ENCODE measurements at places on chromosomes 11 and 22.

DNA sequence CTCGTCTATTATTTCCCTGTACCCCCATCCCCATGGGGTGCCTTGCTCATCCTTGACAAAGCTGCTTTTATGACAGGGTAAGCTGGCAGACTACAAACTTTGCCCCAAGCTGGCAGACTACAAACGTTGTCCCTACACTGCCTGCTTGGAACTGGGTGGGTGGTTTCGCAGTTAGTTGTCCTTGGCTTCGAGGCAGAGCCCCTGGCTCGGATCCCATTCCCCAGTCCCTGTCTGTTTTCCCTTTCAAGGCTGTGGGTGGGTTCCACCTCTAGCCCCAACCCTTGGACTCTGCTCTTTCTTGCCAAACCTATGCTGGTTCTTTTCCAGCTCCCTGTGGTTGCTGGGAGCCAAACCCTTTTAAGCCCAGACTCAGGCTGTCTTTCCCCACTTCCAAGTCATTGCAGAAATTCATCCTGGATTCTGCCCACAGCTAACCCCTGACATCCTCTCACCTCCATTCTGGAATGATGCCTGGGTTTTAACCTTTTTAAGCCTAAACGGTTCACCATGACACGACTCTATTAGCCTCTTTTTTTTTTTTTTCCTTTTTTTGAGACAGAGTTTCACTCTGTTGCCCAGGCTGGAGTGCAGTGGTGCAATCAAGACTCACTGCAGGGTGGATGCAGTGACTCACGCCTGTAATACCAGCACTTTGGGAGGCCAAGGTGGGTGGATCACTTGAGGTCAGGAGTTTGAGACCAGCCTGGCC is 9.2 kb upstream of the RBM14 start:
- no peak for DNase-seq

GRCh38 chr22:26487996-26488395 is 4.3 kb downstream of the SRRD start:
- no peak for DNase-seq

- no peak for DNase-seq
These were observed 12.3 kb downstream of the SLC16A8 start for GRCh38 chr22:38071421-38072321.

DNA sequence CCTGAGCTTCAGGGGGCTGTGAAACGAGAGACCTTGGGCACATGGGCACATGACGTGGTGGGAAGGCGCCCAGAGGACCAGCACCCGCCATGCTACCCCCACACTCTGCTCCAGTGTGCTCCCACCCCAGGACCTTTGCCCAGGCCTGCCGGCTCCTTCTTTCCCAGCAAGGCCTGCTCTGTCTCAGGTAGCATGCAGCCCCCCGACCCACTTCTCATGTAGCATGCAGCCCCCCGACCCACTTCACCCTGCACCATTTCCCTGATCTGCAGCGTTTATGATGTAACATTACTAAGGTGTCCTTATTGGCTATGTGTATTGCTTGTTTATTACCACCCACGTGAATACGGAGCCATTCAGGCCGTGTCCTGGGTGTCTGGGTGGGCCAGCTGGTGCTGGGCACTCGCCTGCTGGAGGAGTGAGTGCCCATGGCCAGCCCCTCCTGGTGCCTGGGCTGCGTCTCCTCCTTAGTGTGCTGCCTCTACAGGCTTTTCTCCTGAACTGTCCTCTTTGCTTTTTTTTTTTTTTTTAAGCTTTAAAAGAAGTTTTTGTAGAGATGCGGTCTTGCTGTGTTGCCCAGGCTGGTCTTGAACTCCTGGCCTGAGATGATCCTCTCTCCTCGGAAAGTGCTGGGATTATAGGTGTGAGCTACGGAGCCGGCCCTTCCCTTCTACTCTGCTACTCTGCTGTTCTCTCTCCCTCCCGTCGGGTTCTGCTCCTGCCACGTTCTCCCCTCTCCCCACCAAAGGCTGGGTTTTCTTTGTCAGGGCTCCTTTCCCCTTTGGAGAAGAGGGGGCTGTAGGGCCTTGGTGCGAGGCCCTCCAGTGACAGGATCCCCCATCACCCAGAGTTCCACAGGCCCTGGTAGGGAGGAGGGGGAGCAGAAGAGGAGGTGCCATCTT is 29.4 kb downstream of the LRP5 start:
- DNase-seq: no peak

- DNase-seq: no peak
These were observed 27.3 kb upstream of the WNT7B start for GRCh38 chr22:46004105-46004866.

DNA sequence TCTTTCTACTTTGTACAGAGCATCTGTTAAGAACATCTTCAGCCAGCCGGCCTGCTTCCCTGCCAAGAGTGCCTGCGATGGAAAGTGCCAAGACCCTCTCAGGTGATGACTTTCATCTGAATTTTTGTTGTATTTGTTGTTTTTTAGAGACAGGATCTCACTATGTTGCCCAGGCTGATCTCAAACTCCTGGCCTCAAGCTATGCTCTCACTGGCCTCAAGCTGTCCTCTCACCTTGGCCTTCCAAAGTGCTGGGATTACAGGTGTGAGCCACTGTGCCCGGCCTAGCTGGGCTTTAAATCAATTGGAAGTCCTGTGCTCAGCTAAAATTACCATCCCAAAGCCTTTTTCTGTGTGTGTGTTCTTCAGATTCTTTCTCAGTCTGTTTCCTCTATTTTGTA is 64.2 kb upstream of the ADORA2A start:
- no peak for DNase-seq

DNA sequence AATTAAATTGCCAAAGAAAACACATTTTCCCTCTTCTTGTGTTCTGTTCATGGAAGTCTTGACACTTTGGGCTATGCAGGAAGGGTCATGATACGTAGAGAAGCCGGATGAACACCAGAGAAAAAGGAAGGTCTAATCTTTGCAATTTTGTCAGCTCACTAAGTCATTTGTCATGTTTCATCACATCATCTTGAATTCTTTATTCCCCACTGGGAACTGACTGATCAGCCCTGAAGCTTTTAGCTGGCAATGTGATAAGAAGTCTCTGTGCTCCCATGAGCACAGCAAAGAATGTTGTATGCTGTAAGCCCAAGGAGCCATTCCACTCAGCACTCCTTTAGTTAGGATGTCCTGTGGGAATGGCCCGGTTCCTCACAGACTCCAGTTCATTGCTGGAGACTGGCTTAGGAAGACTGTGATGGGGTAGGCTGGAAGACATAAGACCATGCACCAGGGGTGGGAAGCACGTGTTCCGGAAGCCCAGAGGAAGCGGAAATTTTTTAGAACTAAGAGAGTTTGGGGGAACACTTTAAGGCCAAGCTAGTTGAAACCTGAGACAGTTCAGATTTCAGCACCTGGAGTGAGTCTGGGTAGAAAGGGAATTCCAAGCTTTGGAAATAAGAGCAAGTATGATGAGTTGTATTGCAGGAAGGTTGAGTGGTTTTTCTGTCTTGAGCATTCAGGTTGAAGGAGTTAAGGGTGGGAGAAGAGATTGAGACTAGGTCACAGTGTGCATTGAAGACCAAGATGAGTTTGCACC is 306.7 kb upstream of the MTNR1B start:
- no peak for DNase-seq

- DNase-seq: no peak
These were observed 66.5 kb downstream of the DBX1 start for GRCh38 chr11:20093775-20094174.

DNA sequence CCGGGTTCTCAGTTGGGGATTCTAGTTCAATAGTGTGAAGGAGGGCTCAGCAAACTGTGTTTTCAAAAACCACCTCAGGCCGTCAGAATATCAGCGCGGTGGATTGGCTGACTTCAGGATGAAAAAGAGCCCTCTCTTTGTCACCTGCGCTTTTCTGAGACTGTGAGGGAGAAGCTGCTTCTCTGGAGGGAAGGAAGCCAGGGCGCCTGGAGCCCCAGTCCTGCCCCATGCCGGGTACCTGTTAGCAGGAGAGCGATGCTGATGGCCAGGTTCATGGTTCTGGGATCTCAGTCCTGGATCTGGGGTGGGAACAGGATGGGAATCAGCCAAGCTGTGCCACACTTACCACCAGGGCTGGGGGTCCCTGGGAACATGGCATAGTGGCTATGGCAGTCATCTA is 2.3 kb downstream of the THY1 start:
- no peak for DNase-seq

- no peak for DNase-seq
These were observed 14.1 kb downstream of the WNT7B start for GRCh38 chr22:45962756-45963324.

GRCh38 chr11:11779975-11780374 is 61.8 kb upstream of the USP47 start:
- no peak for DNase-seq

GRCh38 chr11:100328626-100329340 is 358.3 kb upstream of the ARHGAP42 start:
- no peak for DNase-seq

DNA sequence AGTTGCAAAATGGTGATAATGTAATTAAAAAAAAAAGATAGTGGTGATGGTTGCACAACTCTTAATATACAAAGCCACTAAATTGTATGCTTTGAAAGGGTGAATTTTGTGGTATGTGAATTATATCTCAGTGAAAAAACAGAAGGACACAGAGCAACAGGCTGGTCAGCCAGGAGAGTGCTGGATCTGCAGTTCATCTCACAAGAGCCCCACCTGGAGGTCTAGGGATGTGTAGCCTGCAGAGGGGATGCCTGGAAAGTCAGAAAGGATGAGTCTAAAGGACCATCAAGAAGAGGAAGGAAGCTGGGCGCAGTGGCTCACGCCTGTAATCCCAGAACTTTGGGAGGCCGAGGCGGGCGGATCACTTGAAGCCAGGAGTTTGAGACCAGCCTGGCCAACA is 9.0 kb downstream of the POLR3H start:
- DNase-seq: no peak

DNA sequence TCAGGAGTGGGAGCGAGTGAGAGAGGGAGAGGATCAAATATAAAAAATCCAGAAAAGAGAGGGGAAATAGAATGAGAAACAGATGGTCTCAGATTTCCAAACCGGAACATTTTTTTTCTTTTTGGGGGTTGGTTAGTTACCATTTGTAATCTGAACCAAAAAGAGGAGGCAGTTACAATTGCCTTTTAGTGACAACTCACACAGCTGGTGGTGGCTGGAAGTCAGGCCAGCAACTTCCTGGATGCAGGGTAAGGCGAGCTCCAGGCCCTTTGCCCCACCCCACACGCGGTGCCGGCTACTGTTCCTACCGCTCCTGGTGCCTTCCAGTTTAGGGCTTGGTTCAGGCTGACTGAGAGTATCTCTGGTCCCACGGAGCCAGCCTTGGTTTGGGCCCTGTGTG is 21.0 kb upstream of the UBASH3B start:
- no peak for DNase-seq

- DNase-seq: no peak
These were observed 57.6 kb downstream of the REXO2 start for GRCh38 chr11:114496915-114497314.

DNA sequence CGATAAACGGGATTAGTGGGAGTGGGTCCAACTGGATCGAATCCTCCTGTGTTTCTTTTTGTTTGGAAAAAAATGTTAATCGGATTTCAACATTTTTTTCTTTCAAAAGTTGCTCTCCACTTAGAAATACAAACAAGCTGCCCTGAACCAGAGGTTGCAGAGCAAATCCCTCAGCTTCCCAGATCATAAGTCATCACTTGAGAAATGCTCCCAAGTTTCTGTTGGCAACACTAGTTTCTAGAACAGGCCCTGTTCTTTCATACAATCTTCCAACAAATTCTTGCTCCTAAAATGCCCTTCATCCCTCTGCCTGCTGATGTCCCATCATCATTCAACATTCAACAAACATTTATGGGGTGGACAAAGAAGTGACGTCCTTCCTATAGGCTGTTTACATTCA is 1.3 kb upstream of the MLC1 start:
- DNase-seq: no peak

DNA sequence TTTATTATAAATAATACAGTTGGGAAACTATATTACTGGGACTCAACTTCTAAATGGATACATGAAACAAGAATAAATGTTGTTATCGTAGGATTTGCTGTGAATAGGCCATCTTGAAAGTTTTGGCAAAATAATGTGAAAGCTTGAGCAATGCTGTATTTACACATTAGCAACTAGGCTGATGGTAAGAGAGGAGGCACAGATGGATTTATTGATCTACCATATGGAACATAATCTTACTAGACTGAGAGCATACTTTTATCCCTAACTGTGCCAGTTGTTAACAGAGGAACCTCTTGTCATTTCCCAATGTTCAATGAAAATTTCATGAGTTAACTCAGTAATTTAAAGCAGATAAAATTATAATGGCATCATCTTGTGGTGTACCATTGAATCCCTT is 22.8 kb downstream of the APIP start:
- DNase-seq: no peak

DNA sequence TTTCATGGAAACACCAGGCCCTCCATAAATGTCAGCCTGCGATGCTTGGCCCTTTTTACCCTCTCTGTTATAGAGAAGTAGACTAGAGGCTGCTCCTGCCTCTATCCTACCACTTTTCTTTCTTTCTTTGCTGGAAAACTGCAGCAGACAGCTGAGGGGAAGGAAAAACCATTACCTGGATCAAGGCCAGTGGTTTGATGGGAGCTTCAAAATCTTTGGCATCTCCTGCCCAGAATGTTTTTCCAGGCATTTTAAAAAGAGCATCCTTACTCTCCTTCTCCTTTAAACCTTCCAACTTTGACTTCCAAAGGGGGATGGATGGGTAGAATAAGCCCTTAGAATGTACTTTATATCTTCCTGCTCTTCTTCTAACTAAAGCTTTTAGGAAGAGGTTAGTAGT is 44.9 kb downstream of the EXT2 start:
- no peak for DNase-seq

DNA sequence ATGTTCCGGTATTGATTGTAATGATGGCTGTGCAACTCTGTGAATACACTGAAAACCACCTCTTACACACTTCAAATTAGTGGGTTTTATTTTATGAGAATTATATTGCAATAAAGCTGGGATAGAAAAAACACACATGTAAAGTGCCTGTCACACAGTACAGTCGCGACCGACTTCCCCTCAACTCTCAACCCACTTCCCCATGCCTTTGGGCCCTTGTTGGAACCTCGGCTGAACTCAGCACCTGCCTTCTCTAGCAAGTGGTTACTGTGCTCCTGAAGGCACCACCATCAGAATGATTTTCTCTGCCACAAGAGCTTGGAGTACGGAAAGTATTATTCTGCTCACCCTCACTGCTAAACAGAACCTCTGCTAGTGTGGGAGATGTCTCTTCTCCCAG is 13.5 kb downstream of the KCNJ1 start:
- no peak for DNase-seq

GRCh38 chr11:41446566-41446965 is 12.9 kb downstream of the LRRC4C start:
- no peak for DNase-seq
